ENCODE measurements at places on chromosomes 4 and X.
A peak's percentile ranks its signal among the peaks of the same experiment; 100 is the strongest.

DNA sequence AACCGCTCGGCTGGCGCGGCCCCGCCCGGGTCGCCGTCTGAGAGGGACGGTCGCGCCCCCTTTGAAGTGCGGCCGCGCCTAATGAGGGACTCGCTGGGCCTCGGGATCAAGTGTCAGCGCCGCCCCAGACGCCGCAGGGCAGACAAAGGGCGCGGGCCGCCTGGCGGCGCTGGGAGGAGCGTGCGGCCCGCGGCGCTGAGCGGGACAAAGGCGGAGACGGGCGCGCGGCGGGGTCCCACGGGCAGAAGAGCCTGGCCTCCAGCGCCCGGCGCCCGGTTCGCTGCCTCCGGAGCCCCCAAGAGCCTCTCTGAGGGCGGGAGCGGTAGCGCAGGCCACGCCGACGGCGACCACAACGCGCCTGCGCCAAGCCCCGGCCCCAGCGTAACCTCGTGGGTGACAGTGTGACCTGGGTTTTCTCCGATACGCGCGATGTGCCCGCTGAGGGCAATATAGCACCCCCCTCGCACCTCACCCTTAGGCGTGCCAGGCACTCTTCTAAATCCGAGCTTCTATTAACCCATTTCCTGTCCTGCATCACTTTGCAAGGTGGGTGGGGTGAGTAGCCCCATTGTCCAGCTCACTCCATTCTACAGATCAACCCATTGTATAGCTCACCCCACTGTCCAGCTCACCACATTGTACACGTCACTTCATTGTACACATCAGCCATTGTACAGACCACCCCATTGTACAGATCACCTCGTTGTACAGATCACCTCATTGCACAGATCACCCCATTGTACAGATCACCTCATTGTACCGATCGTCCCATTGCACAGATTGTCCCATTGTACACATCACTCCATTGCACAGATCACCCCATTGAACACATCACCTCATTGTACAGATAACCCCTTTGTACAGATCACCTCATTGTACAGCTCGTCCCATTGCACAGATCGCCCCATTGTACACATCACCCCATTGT, 33.7 kb upstream of the STX18 start:
- peak; percentile 81 for DNase-seq

DNA sequence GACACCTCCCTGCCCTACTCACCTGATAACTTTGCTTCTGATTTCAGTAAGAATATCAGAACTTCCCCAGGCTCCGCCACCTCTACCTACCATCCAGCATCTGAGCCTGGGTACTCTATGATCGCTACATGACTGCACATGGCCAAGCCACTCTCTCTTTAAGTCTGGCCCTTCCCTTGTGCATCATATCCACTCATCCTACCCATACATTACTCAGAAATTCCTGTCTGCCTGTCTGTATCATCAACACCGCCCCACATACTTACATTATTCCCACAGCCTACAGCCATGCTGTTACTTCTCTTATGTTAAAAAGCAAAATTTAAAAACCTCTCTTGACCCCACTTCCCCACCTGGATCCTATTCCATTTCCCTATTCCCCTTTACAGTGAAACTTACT, 84.7 kb downstream of the SCD5 start:
- no peak for DNase-seq

DNA sequence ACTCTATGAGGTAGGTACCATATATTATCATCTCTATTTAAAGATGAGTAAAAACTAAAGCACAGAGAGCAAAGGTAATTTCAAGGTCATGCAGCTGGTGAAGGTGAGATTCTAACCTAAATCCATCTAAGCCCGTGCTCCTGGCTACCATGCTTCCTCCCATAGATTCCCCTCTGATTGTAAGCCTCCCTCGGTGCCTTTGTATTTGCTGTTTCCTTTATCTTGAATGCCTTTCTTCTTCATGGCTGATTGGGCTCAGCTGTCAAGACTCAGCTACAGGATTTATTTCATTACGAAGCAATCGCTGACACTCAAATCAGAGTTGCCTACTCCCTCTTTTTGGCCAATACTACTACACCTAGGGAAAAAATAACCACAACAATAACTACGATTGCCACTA, 217.1 kb downstream of the ARAP2 start:
- no peak for DNase-seq

- peak; percentile 70 for DNase-seq
Observed at GRCh38 chr4:107037199-107037584, 1.1 kb upstream of the DKK2 start.

- no peak for DNase-seq
Observed at GRCh38 chr4:116020141-116020722, 906.8 kb upstream of the NDST4 start.
